ENCODE measurements at places on chromosomes 11 and 22.

- DNase-seq, result no peak
These were observed 7.8 kb upstream of the ACR start for GRCh38 chr22:50730013-50730891.

GRCh38 chr11:99418927-99419720 lies 398.4 kb downstream of the CNTN5 start:
- no peak for DNase-seq

- DNase-seq, result no peak
These were observed 70.8 kb downstream of the RNF169 start for GRCh38 chr11:74819400-74819799.

- DNase-seq, result no peak
These were observed 81.6 kb downstream of the LRRC4C start for GRCh38 chr11:41377709-41378394.

- DNase-seq, result peak; percentile 44
These were observed 70.6 kb upstream of the ZC3H12C start for GRCh38 chr11:110022548-110022947.

GRCh38 chr11:106061954-106062949 lies 14.9 kb downstream of the KBTBD3 start:
- DNase-seq, result no peak

DNA sequence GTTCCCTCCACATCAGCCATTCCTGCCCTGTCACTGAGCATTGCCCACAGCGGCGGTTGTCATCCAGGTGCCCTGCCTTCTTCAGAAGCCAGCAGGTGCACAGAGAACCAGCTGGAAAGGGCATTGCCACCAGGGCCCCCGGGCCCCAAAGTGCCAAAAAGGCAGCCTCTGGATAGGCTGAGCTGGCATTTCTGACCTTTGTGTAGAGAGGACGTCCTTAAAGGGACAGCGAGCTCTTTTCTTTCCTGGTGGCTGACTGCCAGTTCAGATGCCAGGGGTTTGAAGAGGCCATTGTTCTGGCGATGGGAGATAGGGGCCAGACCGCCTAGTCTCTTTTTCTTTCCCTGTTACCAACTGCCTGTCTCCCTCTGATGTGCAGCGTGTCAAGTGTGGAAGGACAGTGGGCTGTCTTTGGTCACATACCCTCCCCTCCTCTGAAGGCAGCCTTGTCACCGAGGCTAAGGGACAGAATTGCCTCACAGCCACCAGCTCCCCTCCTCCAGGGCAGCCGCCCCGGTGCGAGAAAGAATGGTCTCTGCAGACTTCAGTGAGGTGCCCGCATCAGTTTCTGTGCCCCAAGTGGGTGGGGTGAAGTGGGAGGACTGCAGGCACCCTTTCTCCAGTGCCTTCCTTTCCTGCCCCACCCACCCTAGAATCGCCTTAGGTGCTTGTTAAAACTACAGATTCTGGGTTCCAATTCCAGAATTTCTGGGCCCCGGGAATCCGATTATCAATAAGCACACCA lies 109.6 kb downstream of the SCN3B start:
- DNase-seq, result peak; percentile 70

- no peak for DNase-seq
These were observed 26.1 kb upstream of the CLMP start for GRCh38 chr11:123221096-123221561.

- DNase-seq, result no peak
These were observed 6.2 kb downstream of the FAM227A start for GRCh38 chr22:38649841-38650522.

All from putamen (tissue), 1 donor.